Kidney glomerular epithelial cell (primary cell): ENCODE measurements at places on chromosomes 12 and 14.

GRCh38 chr14:72604133-72604532 is 289.8 kb downstream of the DPF3 start:
- no peak for DNase-seq

GRCh38 chr14:44396226-44396625 is 110.9 kb downstream of the FSCB start:
- DNase-seq, result no peak

DNA sequence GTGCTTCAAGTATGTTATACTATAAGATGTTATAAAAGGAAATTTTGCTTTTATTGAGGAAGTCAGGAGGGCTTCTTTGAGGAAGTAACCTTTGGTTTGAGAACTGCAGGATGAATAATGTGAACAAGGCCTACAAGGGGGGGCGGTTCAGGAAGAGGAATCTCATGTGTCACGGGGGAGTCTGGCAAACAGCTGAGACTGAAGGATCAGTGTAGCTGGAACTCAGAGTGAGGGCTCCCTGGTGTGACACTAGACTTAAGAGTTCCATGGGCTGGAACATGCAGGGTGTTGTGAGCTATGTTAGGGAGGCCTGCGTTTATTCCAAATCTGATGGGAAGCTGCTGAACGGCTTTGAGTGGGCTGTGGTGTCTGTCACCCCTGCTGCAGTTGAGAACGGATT is 62.3 kb downstream of the UNC79 start:
- no peak for DNase-seq

DNA sequence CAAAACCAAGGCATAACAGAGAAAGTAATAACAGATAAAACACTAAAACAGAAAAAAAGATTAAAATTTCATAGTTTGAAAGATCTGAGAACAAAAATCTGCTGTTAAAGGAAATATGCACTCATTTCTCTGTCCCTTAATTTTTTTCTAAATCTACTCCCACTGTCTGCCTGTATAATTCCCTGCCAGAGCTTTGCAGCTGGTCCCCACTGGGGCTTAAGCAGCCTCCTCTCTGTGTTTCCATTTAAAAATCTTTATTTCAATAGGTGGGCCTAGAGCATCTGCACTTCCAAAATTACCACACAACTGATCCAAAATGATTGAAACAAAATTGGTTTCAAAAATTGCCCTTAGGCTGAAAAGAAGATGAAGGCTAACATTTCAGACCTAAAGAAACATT is 6.4 kb upstream of the SIX6 start:
- no peak for DNase-seq

DNA sequence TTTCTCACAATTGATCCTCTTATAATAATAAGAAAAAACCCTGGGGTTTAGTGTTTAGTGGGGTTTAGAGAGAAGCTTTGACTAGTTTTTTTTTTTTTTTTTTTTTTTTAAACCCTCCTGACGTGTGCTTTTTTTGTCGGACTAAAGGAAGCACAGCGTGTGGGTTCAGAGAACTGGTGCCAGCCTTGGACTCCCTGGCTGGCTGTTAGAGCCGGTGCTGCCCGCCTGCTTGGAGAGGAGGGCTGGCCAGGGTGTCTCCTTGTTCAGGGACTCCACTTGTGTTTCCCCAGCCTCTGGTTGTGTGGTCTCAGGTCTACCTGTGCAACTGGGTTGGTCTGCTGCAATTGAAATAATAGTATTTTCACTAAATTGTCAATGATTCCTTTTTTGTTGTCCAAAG is 54.1 kb upstream of the ASPG start:
- no peak for DNase-seq

GRCh38 chr12:126719912-126720705 is 1546.9 kb upstream of the TMEM132C start:
- no peak for DNase-seq

- no peak for DNase-seq
Observed at GRCh38 chr12:129073157-129073915, 220.1 kb downstream of the GLT1D1 start.

GRCh38 chr12:67263471-67263870 is 5.7 kb upstream of the CAND1 start:
- no peak for DNase-seq

- DNase-seq, result no peak
Observed at GRCh38 chr14:61322011-61322798, 826 bp downstream of the PRKCH start.

- no peak for DNase-seq
Observed at GRCh38 chr12:12294215-12295005, 27.6 kb upstream of the LRP6 start.

GRCh38 chr14:25896777-25897176 is 701.1 kb downstream of the NOVA1 start:
- no peak for DNase-seq

DNA sequence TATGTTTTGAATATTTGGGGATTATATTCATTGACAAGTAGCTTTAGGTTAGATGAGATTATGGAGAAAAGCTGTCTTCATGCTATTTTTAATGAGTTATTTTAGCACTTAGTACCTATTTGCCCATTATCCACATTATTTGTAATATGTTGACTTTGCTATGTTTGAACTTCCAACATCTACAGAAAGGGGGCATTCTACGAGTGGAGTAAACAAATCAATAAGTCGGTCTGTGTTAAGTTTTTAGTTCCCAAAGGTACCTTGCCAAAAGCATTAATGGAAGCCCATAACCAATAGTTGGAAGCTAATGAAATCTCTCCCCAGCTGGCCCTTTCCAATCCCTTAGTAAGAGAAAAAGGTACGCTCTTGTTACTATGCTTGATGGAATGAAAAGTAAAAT is 250.0 kb upstream of the E2F7 start:
- no peak for DNase-seq

DNA sequence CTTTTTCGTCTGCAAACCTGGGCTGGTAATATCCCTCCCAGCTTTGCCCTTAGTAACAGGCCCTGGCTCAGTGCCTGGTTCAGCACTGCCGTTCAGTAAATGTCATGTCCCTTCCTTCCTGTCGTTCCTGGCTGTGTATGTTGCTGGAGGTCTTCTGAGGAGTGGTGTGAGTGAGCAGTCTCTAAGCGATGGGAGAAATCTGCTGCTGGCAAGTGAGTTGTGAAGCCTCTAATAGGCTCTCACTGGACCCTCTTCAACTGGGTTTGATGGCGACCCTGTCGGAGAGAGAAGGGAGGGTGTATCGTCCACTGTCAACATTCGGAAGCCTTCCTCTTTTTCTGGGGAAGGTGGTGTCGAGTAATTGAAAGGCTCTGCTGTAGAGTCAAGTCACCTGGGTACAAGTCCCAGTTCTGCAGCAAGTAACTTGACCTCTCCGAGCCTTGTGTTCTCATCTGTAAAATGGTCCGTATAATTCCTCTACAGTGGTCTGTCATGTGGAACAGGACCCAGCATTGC is 62.8 kb downstream of the HRK start:
- DNase-seq, result no peak

DNA sequence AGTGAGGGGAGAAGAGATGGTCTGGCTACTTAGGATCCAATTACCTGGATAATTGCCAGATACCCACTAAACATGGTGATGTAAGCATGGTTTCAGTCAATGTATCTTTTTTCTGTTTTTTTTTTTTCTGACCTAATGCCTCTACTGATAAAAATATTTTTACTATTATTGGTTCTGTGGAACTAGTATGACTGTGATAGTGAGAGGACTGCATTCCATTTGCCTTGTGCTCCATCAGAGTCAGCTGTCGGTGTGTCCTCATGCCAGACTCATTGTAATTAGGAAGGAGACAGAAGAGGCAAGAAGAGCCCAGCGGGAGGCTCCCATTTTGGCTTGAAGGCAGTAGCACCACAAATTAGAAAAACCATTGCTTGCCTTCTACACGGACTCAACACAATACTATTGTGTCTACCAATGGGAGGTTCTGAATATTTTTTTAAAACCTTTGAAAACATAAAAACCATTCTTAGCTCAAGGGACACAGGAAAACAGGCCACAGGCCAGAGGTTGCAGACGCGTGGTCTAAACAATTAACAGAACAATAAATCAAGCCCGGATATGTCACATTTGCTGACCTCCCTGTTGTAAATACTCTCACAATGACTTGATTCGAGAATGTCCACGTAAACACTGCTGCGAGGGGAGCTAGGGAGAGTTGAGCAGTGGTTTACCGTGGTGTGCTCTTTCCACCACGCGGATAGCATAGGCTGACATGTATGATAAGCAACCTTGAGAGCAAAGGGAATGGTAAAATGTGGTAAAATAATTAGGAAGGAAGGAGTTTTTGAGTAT is 13.5 kb upstream of the DCP1B start:
- no peak for DNase-seq

GRCh38 chr12:19128485-19128884 is 1.0 kb upstream of the PLEKHA5 start:
- DNase-seq, result no peak

DNA sequence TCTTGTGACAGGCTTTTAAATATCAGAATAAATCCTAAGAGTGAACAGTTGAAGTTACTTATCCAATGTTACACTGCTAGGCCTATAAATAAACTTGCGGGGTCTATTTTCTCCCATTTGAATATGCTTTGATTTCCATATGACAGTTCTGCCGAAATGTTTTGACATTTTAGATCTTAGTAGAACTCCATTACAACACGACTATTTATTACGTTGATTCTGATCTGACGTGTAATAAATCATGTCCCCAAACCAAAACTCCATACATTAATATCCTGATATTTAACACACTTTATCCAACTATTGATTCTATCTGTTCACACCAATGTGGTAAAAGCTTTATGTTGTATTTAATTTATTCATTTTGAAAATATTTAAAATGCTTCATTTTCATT is 16.1 kb upstream of the NEMF start:
- no peak for DNase-seq

DNA sequence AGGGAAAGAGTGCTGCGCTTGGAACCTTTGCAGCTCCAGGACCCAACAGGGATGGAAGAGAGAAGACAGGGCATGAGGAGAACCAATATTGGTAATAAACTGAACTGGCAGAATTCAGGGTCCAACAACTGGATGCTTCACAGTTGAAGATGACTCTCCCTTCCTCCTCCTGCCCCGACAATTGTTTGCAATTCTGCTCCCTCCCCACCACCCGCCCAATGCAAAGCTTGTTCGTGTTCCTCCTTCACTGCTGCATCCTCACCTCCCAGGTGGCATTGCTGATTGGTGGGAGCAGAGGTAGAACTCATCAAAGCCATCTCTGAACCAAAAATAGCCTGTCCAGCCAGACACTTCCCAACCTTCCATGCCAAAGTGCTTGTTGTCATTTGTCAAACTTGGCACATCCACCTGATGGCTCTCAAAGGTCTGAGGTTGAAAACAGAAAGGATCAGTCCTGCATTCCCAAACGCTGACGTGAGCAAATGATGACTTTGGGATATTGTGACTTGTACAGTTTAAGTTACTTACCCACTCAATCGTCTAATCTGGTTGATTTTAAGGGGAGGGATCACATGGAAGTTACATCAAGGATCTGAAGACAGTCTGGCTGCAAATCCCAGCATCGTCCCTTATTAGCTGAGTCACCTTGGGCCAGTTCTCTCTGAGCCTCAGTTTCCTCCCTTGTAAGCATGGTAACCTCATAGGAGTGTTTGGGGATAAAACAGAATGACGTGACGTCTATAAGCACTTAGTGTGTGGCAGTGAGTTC is 242.6 kb upstream of the CRY1 start:
- DNase-seq, result peak; percentile 30

GRCh38 chr12:119182701-119183493 is 4.2 kb downstream of the HSPB8 start:
- peak; percentile 94 for DNase-seq

DNA sequence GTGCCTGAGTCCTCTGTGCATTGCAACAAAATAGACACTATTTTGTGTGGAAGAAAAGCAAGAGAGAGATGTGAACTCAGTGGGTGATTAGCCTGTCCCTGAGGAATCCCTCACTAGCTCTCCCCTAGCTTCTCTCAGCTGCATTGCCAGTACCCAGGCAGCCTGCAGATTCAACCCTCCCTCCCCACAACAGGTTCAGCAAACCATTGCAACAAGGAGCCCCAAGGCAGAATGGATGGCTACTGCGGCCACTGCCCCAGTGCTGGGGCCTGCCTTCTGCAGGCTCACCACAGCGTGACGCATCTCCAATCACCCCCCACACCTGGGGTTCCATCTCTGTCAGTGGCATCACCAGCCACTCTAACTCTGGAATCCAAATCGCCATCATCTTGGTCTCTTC is 2.3 kb downstream of the CRACR2A start:
- DNase-seq, result no peak

GRCh38 chr12:26138860-26139259 is 14.0 kb upstream of the BHLHE41 start:
- DNase-seq, result no peak

DNA sequence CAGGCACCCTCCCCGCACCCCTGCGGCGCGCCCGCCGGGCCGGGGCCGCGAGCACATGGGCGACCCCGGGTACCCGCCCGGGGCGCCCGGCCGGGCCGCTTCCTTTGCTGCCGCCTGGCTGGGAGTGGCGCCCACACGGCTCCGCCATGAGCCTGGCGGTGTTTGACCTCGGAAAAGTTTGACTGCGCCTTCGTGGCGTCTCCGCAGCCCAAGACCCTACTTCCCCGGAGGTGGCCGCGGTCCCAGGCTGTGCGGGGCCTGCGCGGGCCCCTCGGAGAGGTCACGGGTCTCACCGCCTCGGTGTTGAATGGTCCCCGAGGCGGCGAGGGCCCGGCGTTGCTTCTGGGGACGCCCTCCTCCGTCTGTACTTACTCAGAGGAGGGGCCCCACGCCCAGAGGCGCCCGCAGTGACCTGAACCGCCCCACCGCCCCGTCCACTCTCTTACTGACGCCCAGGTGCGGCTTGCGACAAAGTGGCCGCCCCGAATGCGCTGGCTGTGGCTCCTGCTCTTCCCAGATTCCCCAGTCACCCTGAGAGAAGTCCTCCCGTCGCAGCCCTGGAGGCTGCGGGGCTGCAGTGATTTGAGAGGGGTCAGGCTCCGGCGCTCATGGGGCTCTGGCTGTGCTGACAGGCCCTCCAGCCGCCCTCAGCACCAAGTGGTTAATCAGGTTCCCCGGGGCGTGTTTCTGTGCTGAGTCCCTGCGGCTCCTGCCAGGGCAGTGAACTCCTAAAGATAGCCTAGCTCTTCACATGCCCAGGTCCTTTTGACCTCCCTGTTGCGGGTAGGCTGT is 5.8 kb downstream of the KMT5A start:
- DNase-seq, result no peak

GRCh38 chr14:60935319-60935718 is 45.6 kb downstream of the TRMT5 start:
- no peak for DNase-seq

- no peak for DNase-seq
Observed at GRCh38 chr14:68262567-68262966, 443.0 kb downstream of the RAD51B start.

DNA sequence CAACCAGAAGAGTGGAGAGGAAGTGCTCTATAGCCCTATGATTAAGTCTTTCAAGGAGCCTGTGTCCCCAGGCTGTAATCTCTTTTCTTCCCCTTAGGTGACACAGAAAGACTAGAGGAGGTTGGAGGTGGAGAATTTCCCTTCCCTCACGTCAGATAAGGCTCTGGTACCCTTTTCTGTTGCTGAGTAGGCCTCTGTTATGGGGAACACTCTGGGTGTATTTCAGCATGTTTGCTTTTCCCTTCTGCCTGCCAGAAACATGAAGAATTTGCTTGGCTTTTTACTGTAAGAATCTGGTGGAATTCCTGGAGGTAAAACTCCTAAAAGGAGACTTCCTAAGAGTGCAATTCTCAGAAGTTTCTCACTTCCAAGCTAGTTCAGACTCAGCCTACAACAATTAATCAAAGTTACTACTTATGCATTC is 58.3 kb downstream of the SIX1 start:
- no peak for DNase-seq
